ENCODE measurements at places on chromosomes 5 and 9.

- no peak for DNase-seq
These were observed 144.8 kb downstream of the MACROH2A1 start for GRCh38 chr5:135254183-135254582.

DNA sequence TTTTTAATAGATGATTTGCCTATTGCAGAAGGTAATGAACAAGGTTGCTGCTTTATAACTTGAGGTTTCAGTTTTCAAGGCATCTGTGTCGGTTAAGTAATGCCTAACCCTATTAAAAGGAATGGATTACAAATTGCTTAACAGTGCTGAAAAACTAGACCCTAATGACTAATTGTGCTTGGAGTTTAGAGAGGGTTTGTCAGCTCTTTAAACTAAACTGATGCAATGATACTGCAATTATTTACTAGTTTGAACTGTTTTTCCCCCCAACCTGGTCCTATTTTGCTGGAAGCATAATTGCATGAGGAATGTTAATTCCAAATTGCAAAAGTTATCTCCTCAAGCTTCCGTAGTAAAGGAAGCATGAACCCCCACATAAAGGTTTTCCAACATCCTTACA lies 39.3 kb upstream of the TLX3 start:
- DNase-seq, result peak; percentile 73

DNA sequence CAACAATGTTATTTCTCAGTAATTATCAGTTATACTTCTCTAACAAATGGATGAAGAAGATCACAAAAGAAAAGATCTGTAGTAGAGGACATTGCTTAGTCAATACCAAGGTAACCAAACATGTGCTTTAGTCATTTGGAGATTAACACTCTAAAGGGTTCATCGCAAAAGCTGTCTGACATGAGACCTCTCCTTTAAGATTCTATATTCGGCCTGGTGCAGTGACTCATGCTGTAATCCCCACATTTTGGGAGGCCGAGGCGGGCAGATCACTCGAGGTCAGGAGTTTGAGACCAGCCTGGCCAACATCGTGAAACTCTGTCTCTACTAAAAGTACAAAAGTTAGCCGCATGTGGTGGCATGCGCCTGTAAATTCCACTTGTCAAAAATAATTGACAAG lies 18.3 kb upstream of the CKMT2 start:
- DNase-seq, result no peak

DNA sequence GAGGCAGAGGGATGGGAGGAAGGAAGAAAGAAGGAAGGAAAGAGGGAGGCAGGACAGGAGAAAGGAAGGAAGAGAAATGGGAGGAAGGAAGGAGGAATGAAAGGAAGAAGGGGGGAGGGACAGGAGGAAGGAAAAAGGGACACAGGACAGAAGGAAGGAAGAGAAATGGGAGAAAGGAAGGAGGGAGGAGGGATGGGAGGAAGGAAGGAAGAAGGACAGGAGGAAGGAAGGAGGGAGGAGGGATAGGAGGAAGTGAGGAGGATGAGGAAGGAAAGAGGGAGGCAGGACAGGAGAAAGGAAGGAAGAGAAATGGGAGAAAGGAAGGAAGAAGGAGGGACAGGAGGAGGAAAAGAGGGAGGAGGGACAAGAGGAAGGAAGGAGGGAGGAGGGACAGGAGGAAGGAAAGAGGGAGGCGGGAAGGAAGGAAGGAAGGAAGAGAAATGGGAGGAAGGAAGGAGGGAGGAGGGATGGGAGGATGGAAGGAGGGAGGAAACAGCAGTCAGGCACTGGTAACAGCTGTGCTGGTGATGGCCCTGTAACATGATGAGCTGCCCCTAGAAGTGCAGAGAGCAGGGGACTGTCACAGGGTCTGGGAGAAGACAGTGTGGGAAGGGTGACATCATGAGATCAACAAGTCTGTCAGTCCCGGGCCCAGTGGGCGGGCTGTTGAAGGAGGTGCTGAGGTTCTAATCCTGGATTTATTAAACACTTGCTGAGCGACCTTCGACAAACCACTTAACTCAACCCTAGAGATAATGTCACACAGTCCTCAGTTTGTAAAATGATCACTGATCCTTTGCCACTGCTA lies 10.7 kb upstream of the IRX1 start:
- DNase-seq, result no peak

DNA sequence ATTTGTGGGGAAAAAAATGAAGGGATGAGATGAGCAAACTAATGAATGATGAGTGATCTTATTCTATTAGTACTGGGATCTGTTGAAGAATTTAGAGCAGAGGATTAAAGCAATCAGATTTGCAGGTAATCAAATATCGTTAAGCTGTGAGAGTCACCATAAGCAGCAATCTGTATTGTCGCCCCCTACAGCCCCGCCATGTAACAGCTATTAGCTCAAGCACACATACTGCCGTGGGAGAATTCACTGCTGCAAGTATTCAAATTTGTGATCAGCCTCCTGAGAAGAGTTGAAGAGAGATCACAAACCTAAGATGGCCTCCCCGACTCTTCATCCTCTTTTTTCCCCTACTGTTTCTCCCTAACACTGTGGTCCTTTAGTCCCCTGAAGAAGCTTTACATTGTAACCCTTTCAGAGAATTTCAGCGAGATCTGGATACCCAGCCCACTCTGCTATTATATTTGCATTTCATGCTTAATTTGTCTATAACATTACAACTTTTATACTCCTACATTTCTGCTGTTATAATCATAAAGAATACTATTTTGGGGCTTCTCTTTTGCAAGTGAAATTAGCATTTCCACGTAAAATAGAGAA lies 28.5 kb upstream of the PHF24 start:
- peak; percentile 24 for DNase-seq

GRCh38 chr5:1845696-1846095 lies 37.0 kb downstream of the IRX4 start:
- no peak for DNase-seq

DNA sequence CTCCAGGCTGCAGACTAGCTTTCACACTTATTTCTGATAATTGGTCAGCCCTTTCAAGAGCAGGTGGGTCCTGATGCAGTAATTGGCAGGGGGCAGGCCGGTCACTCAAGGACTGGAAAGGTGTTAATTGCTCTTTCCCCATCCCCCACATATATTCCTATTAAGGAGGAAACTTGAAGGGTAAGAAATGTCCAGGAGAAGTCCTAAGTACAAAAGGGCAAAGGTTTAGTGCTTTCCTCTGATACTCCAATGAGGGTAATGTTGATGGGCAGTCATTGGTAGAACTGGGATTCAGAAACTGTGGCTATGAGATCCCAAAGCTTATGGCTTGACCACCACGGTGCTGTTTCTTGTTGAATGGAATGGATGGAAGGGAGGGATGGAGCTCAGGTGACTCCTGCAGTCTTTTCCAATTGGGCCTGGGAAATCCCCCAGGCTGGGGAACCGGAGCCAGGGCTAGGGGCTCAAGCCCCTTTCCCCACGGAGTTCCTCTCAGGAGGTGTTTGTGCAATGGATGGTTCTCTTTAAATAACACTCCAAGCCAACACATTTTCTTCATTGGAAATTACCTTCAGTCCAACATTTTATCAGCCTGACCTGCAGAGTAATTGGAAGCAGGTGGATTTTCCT lies 103.2 kb upstream of the ALDH1B1 start:
- no peak for DNase-seq

DNA sequence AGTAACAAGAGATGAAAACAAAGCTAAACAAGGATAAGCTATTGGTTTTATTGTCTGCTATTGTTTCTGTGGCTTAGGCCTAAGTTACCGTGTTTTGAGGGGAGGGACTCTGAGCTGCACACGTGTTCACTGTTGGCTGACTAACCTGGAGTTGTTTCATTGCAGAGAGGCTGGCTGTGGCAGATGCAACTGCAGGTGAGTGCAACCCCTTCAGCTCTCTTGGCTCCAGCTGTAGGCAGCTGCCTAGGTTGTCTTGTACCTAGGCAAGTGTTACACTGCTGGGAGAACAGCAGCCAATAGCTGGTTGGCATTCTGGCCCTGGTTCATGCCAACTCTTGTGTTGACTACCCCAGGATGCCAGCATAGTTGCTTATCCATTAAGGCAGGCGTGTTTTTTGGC lies 17.6 kb upstream of the MATR3 start:
- no peak for DNase-seq

DNA sequence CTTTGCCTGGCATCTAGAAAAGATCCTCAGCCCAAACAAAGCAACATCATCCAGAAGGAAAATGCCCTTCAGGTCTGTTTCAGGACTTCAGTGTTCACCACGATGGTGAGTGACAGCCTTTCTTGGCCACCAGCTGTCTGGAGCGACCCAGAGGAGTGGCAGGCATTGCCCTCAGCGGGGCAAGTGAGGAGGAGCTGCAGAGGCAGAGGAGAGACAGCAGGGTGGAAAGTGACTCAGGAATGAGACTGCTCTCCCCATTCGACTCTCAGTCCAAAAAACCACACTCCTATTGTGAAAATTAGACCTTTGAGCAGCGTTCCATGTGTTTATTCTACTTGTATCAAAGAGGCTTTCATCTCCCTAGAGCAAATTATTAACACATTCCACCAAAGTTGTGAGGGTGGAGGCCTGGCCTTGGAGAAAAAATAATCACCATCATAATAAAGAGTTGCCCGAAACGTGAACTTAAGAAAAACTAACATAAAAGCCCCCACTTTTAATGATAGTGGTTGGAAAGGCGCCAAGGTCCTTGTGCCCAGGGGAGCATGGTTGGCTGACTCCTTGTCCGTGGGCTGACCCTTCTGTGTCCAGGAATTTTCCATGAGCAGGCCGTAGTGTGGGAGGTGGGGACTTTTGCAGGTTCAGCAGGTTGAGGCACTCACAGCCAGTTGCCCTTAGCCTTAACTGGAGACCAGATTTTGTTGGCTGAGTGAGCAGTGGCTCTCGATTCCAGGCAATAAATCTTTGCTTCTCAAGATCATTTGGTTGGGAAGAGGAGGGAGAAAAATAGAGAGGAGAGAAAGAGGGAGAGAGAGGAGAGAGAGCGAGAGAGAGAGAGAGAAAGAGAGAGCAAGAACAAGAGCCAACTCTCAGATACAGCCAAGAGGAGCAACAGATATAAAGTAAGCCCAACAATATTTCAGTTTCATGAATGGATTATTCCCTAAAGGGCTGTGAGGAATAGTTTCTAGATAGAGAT lies 125.9 kb upstream of the ANKRD55 start:
- DNase-seq, result peak; percentile 17

DNA sequence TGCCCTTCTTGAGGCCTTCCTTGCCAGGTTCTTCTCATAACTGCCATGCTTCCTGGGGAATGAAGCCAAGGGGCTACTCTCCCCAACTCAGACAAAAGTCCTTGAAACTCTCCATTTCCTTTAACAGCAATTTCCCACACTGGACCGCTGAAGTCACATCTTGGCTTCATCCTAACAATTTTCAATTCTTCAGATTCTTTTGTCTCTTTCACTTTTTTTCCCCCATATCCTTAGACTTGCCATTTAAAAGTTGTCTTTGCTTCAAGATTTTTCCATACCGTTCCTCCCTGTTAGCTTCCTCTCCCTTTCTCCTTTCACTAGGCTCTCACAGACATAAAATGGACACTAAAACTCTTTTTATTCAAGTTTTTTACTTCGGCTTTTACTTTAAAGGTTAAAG lies 93.1 kb upstream of the ITGA1 start:
- DNase-seq, result no peak

GRCh38 chr5:133236541-133236951 lies 184.7 kb downstream of the HSPA4 start:
- no peak for DNase-seq

- no peak for DNase-seq
These were observed 76.7 kb upstream of the C6 start for GRCh38 chr5:41289970-41290464.

- no peak for DNase-seq
These were observed 418.5 kb upstream of the MEF2C start for GRCh38 chr5:89301321-89302025.

DNA sequence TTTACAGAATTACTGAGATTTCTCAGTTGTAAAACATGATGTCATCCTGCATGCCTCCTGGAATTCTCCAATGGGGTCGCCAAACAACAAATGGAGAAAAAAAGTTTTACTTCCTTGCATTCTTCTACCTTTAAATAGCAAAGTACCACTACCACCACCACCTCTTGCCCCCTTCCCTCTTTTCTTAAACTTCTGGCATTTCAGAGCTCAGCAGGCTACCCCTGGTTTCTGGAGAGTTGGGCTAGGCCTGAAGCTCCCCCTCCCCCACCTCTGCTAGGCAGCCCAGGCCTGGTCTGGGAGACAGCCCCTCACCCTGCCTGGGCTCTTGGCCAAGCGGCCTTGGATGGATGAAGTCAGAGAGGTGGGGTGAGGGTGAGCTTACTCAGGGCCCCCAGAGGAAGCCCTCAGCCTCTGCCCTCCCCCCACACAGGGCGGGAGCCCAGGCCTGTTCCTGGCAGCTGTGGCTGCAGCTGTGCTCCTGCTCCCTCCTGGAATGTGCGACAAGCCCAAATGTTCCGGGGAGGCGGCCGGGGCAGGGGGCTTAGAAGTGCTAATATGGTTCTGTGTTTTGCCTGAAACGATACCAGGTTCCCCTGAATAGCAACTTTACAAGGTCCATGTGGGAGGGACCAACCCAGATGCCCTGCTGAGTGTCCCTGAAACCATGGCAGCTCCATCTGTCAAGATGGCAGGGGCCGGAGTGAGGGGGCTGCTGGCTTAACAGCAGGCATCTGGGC lies 6.0 kb upstream of the CCIN start:
- peak; percentile 50 for DNase-seq

- no peak for DNase-seq
These were observed 167.0 kb downstream of the CAAP1 start for GRCh38 chr9:26725573-26725972.
